ENCODE measurements at places on chromosomes 6 and 20.
A peak's percentile ranks its signal among the peaks of the same experiment; 100 is the strongest.

DNA sequence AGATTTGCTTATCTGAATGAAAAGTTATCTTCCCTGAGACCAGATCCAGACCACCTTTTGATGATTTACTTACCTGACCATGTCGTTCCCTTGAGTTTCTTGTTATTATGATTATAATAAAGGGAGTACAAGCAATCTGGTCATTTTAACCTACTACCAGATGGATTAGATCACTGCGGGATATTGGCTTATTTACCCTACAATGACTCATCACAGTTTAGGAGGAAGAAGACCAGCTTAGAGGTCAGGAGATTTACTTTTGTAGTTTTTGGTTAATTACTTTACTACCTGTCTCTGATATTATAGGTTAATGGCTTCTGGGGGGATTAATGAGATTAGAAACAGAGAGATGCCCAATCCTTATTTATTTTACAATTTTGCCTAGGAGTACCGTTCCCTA is 10.7 kb downstream of the PKIB start:
- peak; percentile 42 for DNase-seq

GRCh38 chr6:111462770-111463391 is 20.1 kb downstream of the REV3L start:
- DNase-seq, result peak; percentile 89

GRCh38 chr6:3786141-3786540 is 34.6 kb upstream of the PXDC1 start:
- DNase-seq, result peak; percentile 46

GRCh38 chr20:61812845-61813485 is 252.7 kb downstream of the TAF4 start:
- no peak for DNase-seq

- DNase-seq, result no peak
These were observed 3.8 kb downstream of the TTI1 start for GRCh38 chr20:38029453-38029852.

GRCh38 chr20:21707999-21708737 is 2.7 kb downstream of the PAX1 start:
- DNase-seq, result no peak

GRCh38 chr6:2478200-2478599 is 232.8 kb upstream of the GMDS start:
- peak; percentile 74 for DNase-seq

- DNase-seq, result peak; percentile 77
These were observed 42.3 kb downstream of the NINL start for GRCh38 chr20:25543068-25543467.

DNA sequence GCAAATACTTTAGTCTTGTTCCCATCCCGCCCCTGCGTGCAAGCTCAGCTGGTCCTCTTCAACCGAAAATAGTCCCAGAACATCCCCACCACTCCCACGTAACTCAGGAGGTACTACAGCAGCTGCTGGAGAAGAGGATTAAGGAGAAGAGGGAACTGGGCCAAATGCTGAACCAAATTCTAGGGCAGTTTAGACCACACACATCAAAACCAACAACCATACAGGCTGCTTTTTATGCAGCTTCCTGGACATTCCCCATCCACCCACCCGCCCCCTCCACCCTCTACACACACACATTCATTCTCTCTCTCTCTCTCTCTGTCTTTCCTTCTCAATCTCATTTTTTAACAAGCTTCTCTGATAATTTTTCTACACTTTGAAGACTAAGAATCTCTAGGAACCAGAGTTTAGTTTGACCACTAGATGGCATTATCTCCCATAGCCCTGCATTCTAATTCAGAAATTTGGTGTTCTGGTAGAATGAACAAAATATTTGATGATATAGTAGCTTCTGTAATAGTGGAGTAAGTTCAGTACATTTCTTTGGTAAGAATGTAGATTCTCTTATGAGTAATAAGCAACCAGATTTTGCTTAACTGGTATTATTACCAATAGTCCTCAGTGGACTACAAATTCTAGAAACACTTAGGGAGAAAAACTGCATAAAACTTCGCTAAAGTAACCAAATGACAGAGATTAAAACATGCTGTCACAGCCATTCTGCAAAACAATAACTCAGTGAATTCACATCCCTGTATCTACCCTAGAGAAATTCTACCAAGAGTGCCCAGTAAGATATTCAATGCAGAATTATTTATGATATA is 52.1 kb upstream of the BEND6 start:
- DNase-seq, result peak; percentile 66

GRCh38 chr6:33428224-33428965 is 8.5 kb downstream of the SYNGAP1 start:
- peak; percentile 32 for DNase-seq

GRCh38 chr20:46307139-46307998 is 929 bp downstream of the CDH22 start:
- DNase-seq, result peak; percentile 49

- DNase-seq, result no peak
These were observed 475.6 kb upstream of the ADGRB3 start for GRCh38 chr6:68159433-68159832.

DNA sequence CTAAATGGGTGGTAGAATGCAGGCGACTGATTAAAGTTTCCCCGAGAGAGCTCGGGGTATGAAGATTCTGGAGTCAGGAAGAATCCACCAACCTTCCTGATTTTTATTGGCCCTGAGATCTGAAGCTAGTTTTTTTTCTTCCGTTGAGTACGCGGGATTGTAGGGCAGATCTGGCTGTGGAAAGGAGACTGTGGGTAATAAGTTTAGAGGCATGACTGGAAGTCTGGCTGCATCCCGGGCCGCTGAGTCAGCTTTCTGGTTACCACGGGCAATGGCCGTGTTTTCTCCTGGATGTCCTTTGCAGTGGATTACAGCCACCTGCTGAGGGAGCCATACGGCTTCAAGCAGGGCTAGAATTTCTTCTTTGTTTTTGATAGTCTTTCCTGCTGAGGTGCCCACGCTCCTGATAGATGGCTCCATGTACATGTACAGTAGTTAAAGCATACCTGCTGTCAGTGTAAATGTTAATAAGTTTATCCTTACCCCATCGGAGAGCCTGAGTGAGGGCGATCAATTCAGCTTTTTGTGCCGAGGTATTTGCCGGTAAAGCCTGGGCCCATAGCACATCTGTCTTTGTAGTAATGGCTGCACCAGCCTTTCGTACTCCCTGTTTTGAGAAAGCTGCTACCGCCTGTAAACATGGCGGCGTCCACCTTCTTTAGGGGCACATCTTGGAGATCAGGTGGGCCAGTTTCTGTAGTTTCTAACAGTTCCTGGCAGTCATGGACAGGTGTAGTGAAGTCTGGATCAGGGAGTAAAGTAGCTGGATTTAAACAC is 154.0 kb downstream of the TRIM27 start:
- peak; percentile 57 for DNase-seq

- peak; percentile 86 for DNase-seq
These were observed 11.8 kb downstream of the NINL start for GRCh38 chr20:25573288-25574251.

DNA sequence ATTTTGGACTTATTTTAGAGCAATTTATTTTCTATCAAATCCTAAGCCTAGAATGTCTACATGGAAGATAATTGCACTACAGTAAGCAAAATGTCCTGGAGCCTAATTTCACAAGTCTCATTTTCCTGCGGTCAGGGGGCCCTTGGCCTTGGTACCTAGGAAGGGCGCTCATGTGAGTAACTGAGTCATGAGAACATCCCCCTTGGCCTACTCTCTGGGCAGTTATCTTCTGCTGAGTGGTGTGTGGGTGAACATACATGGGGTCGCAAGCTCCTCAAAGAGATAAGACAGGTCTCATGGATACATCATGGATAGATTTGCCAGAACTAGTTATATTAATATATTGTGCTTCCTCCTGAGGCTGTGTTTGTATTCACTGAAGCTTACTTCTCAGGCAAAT is 211.2 kb upstream of the MARCKS start:
- DNase-seq, result no peak

GRCh38 chr6:150452428-150453243 is 83.8 kb downstream of the IYD start:
- peak; percentile 21 for DNase-seq

DNA sequence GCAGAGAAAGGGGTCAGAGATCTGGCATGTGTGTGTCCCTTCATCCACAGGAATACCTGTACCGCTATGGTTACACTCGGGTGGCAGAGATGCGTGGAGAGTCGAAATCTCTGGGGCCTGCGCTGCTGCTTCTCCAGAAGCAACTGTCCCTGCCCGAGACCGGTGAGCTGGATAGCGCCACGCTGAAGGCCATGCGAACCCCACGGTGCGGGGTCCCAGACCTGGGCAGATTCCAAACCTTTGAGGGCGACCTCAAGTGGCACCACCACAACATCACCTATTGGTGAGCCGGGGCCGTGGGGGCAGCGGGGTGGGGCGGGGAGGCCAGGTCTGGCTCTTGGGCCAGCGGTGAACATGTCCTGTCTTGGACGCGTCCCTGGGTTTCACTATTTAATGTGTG is 1.1 kb downstream of the MMP9 start:
- DNase-seq, result no peak

DNA sequence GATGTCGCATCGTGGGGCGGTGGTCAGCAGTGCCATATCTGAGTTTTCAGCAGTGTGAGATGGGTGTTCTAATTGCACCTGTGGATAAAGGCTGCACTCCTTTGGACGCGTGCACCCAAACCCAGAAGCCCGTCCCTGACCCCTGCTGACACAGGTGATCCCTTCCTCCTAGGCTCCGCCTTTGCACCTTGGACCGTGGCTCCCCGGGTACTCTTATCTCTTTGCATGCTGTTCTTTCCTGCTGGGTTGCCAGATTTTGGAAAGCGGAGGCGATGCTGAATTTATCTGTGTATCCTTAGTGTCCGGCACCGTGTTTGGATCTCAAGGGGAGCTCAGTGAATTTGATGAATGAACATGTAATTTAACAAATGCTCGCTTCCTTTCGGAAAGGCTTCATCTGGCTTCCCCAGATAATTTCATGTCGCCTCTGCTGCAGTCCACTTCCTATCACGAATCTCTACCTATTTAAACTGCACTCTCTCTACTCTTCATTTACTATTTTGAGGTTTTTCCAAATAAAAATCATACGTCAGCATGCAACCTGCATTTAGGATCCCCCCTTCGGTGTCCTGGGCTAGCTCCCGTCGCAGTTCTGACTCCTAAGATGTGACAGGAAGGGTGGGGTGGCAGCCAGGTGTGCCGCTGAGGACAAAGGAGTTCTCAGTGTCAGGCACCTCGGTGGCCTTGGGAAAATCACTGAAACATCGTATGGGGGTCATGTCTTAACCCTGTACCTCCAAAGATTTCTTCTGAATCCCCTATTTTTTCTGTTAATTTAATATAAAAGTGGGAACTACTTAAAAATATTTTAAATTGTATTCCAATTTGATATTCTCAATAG is 753 bp upstream of the PERP start:
- no peak for DNase-seq

DNA sequence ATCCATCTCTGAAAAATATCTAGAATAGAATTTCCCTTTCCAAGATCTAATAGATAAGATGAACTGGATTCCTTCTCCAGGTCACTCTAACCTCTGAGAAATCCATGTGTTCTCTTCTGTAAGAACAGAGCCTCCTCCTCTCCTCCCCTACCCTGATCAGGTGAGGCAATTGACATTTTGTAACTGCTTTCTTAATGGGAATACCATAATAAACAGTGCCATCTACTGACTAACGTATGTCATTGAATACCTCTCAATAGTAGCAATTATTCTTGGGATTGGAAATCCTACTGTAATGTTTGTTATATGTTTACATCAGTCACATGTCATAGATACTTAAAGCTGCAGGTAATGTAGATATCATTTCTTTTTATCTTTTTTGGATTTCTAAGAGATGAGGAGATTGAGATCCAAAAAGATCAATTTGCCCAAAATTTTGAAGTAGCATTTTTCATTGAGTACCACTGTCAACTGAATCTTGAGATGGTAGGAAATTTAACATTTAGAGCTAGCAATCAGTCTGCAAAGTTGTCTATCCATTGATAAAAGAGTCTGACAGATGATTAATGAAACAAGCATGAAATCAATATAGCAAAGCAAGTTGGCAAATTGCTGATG is 365.8 kb upstream of the HSF2 start:
- peak; percentile 73 for DNase-seq

- DNase-seq, result no peak
These were observed 47.6 kb downstream of the MDGA1 start for GRCh38 chr6:37650071-37650481.

DNA sequence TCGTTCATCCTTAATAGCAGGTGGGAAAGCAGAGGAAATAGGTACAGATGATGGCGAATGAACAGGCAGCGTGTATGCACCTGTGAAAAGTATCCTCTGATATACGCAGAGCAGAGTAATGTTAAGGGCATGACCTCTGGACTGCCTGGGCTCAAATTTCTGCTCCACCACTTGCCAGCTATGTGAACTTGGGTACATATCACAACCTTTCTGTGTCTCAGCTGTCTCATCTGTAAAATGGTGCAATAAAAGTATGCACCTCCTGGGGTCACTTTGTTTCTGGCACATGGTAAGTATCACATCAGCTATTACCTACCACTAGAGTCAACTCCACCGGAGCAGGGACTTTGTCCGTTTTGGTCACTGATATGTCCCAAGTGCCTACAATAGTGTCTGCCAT is 2.5 kb downstream of the OCSTAMP start:
- DNase-seq, result no peak

GRCh38 chr6:127013865-127014264 is 104.6 kb upstream of the RSPO3 start:
- DNase-seq, result no peak

- no peak for DNase-seq
These were observed 43.2 kb downstream of the TMEM242 start for GRCh38 chr6:157280157-157280556.

- no peak for DNase-seq
These were observed 15.7 kb downstream of the RTN4IP1 start for GRCh38 chr6:106613590-106613989.

- DNase-seq, result no peak
These were observed 195.7 kb upstream of the KCNG1 start for GRCh38 chr20:51218603-51219002.

GRCh38 chr6:5524110-5524509 is 262.8 kb downstream of the FARS2 start:
- no peak for DNase-seq

- peak; percentile 40 for DNase-seq
These were observed 51.5 kb downstream of the SLC23A2 start for GRCh38 chr20:4949833-4950178.

DNA sequence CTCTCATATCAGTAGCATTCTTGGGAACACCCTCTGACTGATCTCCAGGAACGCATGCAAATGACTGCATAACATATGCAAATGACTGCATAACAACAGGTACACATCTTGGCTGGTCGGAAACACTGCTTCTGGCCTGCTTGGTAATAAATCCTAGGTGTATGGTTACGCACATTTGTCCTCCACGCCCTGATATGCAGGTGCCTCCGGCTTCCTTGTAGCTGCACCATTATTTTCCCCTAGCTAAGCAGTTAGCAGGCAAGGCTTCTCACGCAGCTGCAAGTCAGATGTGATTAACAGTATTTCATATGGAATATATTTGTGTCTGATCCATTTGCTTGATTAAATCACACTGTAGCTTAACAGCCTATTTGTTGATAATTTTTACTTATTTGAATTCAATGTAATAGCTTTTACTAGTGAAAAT is 5.9 kb downstream of the RPS6KA2 start:
- no peak for DNase-seq

Measured in iris pigment epithelial cell (primary cell).